ENCODE measurements at places on chromosomes 7 and 10.

DNA sequence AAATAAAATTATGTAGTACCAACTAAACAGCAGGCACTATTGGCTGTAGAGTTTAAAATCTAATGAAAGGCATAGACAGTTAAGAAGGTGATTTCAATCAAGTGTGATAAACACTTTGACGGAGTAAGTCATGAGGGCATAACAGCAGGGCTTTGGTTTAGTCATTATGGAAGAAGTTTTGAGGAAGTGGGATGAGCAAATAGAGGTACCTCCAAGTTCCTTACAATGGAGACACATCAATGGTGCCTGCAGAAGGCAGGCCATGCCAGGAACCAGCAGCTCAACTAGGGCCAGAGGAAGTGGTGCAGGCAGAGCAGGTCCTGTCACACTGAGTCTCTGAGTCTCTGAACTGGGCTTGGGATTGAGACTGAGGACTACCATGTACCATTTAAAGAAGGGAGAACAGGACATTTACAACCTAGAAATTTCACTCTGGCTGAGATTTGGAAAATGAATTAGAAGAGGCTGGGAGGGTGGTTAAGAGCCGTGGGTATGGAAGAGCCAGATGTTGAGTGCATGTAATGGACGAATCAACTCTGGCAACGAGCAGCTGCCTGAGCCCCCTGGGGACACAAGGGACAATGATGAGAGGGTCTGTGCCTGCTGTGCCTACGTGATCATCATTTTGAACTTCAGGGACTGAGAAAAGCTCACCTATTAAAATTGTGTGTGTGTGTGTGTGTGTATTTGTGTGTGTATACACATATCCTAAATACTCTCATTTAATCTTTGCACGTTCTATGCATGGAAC is 208.7 kb upstream of the POM121L12 start:
- no peak for DNase-seq

GRCh38 chr10:109774121-109774440 is 149.2 kb downstream of the XPNPEP1 start:
- no peak for DNase-seq

GRCh38 chr7:22791204-22792158 is 31.2 kb downstream of the TOMM7 start:
- DNase-seq = peak; percentile 76

- DNase-seq = no peak
Observed at GRCh38 chr7:154436560-154436959, 384.4 kb downstream of the DPP6 start.

DNA sequence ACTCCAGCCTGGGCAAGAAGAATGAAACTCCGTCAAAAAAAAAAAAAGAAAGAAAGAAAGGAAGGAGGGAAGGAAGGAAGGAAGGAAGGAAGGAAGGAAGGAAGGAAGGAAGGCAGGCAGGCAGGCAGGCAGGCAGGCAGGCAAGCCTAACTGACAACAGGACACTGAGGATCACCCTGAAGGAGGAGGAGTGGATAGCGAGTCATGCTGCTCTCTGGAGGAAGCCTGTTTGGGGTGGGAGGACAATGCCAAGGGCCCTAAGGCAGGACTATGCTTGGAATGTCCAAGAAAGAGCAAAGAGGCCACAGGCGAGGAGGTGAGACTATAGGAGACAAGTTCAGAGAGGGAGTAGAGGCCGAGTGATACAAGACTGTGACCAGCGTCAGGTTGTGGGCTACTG is 107.0 kb upstream of the PARD3 start:
- DNase-seq = no peak

DNA sequence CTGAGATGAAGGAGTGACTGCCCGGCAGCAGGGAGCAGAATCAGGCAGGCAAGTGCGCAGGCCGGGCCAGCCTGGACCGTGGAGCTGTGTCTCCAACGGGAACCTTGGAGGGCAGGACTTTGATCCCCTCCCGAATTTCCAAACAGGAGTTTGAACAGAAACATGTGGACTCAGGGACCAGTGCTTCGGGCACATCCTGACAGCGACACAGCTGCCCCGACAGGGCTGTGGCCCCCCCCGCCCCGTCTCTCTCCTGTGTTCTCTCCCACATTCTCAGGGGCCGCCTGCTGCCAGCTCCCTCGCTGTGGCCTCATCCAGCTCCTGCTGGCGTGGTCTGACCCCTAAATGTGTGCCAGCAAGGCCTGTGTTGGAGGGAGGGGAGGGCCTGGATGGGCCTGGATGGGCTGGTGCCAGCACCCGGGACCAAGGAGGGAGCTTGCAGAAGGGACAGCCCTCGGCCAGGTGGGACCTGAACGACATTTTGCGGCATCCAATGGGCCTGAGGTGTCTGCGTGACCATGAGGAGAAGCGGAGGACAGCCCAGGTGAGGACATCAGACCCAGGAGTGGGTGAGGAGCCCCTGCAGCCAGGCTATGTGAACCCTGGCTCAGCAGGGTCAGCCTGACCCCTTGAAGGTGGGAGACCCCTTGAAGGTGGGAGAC is 222.9 kb downstream of the DNAJB6 start:
- no peak for DNase-seq

GRCh38 chr10:121628859-121629258 is 30.6 kb upstream of the FGFR2 start:
- no peak for DNase-seq

GRCh38 chr10:110540031-110540430 is 27.5 kb upstream of the SMC3 start:
- no peak for DNase-seq

- DNase-seq = no peak
Observed at GRCh38 chr7:142716596-142716995, 32.7 kb upstream of the PRSS1 start.

GRCh38 chr10:75070961-75071428 is 40.5 kb upstream of the SAMD8 start:
- DNase-seq = peak; percentile 15

GRCh38 chr10:77864151-77864851 is 62.3 kb downstream of the DLG5 start:
- no peak for DNase-seq

DNA sequence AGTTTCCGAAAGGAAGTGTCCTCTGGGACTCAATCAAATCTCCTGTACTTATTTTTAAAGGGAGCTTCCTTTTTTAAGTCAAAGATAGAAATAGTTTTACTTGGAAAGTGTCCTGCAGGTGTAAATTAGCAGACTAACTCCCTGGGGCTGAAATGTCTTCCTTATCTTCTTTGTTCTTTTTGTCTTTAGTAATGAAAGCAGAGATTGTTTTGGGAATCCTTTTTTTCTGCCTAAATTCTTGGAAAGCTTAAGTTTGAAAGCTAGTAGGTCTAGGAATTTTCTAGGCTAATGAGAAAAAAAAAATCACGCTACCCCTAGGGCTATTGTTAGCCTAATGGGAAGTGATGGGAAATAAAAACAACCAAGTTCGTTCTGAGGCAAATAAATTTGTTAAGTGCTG is 139.1 kb upstream of the CSTF2T start:
- no peak for DNase-seq

All from Daoy (cell line).